Cerebellar cortex (tissue), 1 donor: ENCODE measurements at places on chromosomes 4 and X.
A peak's percentile ranks its signal among the peaks of the same experiment; 100 is the strongest.

GRCh38 chr4:123305736-123306135, 90.9 kb upstream of the SPRY1 start:
- no peak for DNase-seq

DNA sequence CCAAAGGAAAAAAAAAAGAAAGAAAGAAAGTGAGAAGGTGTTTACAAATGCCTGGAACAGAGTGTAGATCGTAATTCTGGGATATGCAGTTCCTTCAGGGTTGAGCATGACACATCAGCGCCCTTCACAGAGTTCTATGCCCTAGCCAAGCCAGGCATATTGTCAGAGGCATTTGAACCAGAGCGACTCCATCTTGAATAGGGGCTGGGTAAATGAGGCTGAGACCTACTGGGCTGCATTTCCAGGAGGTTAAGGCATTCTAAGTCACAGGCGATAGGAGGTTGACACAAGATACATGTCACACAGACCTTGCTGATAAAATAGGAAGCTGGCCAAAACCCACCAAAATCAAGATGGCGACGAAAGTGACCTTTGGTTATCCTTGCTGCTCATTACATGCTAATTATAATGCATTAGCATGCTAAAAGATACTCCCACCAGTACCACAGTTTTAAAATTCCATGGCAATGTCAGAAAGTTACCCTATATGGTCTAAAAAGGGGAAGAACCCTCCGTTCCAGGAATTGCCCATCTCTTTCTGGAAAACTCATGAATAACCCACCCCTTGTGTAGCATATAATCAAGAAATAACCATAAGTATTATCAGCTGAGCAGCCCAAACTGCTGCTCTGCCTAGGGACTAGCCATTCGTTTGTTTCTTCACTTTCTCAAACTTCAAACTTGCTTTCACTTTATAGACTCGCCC, 23.5 kb upstream of the LRBA start:
- DNase-seq, result no peak

- DNase-seq, result no peak
Measured at GRCh38 chr4:24003926-24004325, 114.1 kb upstream of the PPARGC1A start.

DNA sequence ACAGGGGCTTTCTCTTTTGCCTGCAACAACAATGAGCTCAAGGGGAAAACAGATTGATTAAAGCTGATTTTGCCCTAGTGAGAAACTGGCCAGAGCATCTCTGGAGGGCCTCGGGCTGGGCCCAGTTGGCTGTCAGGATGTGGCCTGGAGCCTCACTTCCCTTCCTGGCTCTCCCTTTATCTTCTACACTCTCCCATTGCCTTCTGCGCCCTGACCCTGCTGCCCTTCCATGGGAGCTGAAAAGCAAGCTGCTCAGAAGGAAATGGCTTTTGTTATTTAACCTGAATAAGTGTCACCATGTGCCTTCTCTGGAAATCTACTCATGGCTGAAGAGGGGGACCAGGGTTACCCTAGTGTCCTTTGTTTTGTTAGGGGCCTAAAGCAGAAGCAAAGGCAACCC, 43.8 kb downstream of the NHSL2 start:
- DNase-seq, result no peak

DNA sequence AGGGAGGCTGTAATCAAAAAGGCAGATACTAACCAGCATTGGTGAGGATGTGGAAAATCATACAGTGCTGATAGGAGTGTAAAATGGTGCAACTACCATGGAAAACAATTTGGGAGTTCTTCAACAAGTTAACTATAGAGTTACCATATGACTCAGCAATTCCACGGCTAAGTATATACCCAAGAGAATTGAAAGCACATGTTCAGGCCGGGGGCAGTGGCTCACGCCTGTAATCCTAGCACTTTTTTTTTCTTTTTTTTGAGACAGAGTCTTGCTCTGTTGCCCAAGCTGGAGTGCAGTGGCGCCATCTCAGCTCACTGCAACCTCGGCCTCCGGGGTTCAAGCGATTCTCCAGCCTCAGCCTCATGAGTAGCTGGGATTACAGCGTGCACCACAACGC, 15.0 kb upstream of the CD99L2 start:
- DNase-seq, result no peak

DNA sequence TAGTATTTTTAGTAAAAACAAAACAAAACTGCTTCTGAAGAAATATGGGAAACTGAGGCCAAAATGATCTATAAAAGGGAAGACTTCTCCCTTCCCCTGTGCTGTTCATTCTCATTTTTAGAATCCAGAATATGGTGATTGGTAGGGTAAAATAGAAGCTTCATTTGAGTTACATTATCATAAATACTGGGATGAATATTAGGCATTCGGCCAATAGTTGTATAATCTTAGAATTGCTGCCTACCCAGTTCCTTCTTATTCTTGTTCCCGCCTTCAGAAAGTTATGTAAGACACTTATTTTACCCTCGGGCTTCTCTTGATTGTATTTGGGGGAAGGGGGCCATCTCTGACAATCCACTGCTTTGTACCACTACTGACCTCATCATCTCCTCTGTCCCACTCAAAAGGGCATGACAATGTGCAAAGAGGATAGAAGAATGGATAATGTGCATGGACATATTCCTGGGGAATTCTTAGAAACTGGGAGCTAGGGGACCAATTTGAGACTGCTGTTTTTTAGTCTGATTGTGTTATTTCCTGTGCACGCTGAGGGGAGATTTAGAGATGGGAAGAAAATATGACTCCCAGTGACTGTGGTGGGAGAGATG, 588 bp downstream of the ART3 start:
- DNase-seq, result peak; percentile 24

DNA sequence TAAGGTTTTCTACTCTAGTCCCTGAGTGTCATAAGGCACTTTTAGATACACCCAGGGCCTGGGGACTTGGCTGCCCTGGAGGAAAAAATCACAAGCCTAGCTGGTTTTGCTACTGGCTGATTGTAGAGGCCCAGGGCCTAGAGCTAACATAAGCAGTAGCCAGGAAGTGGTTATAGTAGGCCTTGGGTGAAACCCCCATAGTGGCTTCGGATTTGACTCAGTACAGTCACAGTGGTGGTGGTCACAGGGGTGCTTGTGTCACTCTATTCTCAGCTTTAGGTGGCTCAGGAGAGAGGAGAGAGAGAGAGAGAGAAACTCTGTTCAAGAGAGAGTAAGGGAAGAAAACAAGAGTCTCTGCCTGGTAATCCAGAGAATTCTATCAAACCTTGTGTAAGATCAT, 194.5 kb upstream of the EDA2R start:
- DNase-seq, result no peak

DNA sequence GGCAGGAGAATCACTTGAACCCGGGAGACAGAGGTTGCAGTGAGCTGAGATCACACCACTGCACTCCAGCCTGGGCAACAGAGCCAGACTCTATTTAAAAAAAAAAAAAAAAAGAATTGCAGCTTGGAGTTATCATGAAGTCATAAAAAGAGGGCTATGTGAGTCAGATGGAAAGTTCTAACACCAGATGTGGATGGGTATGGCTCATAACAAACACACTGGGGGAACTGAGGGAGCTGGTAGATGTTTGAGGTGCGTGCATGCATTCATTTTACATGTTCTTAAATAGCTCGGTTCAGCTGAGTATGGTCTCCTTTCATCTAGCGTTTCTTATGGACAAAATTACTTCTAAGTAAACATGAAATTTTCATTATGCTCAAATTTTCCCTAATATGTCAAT, 11.7 kb downstream of the TRMT2B start:
- DNase-seq, result no peak

- no peak for DNase-seq
Measured at GRCh38 chr4:106104276-106104675, 209.0 kb downstream of the NPNT start.

- DNase-seq, result no peak
Measured at GRCh38 chrX:38662640-38663039, 101.3 kb downstream of the TSPAN7 start.
